Large intestine (tissue), 12 donors: ENCODE measurements at places on chromosomes 11 and 22.

- no peak for DNase-seq
Measured at GRCh38 chr11:66426314-66426713, 5.5 kb downstream of the NPAS4 start.

DNA sequence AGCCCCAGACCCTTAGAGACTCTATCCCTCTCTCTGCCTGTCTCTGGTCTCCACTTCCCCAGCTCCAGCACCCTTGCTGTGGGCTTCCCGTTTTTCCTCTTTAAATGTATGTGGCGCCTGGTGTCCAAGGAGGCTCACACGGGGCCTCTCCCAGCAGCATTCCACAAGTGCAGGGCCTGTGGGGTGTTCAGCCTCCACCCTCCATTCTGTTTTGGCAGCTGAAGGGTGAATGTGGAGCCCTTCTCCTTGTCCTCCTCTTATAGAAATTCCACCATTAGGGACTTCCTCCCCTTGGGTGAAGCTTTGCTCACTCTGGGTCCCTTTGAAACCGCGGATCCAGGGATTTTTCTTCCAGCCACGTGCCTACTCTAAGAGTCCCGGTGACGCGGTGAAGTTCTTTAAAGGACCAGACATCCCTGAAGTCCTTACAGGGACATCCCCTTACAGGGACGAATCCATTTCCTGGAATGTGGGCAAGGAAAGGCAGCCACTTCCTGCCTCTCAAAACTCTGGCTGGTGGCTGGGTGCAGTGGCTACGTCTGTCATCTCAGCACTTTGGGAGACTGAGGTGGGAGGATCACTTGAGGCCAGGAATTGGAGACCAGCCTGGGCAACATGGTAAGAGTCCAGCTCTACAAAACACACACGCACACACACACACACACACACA is 1.6 kb upstream of the TSPAN18 start:
- DNase-seq, result peak; percentile 40

DNA sequence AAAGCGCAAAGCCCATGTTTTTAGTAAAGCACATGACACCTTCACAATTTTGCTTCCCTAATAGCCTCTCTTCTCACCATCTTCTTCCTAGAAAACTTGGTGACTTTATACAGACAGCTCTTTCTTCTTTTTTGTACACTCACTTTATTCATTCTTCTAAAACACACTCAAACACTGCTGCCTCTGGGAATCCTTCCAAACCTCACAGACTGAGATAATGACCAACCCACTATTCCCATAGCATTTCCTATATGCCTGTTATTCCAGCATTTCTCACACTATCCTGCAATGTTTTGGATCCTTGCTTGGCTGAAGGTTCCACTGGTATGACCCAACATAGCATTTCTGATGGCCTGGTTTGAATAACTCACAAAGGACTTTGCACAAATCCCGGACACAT is 442.1 kb upstream of the CCDC90B start:
- no peak for DNase-seq

GRCh38 chr22:48348855-48349254 is 1478.8 kb downstream of the BRD1 start:
- no peak for DNase-seq

DNA sequence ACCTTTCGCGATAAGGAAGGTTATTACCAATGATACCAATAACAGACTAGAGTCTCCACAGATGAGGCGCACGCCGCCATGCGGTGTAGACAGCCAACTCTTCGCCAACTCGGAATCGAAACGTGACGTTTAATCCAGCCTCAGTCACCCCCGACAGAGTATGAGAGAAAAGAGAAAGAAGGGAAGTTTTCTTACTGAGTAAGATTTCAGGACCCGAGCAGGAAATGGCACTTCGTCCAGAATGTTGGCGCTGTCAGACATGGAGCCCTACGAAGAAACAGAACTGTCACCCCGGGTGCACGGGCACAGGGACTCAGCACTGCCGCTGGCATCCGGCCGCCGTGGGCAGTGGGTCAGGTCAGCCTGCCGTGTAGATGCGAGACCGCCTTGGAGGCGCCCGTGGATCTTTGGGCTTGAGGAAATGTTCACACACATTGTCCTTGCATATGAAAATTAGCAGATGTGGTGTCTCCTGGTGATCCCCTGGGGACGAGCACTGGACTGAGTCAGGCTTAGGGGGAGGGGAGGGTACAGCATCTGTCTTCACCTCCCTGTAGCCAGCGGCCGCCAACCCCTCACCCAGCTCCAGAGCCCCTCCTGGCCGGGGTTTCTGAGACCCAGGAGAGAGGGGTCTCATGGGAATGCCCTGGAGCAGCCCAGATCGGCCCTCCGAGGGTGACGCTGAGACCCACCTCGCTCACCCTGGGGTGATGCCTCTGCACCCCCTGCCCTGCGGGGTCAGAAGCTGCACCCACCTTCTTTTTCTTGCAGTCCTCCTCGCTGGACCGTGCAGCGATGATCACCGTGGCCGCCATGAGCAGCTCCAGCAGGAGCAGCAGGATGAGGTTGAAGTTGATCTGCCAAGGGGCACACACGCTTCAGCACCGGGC is 8.3 kb downstream of the MLC1 start:
- DNase-seq, result no peak

DNA sequence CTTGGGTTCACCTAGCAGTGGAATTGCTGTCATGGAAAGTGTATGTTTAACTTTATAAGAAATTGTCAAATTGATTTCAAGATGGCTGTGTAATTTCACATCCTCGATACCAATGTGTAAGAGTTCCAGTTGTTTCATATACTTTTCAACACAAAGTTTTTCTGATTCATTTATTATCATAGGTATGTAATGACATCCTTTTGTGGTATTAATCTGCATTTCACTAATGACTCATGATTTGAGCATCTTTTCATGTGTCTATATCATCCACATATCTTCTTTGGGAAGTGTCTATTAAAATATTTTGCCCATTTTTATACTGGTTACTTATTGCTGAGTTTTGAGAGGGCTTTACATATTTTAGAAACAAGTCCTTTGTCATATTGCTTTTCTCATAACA is 17.0 kb upstream of the GLYATL1B start:
- DNase-seq, result no peak

- no peak for DNase-seq
Measured at GRCh38 chr22:38602166-38602565, 32.2 kb upstream of the DMC1 start.

- DNase-seq, result no peak
Measured at GRCh38 chr11:94866231-94866822, 98.2 kb downstream of the AMOTL1 start.

GRCh38 chr11:62394825-62395538 is 23.9 kb upstream of the SCGB1A1 start:
- peak; percentile 70 for DNase-seq

- DNase-seq, result no peak
Measured at GRCh38 chr11:32312206-32312817, 123.0 kb downstream of the WT1 start.

DNA sequence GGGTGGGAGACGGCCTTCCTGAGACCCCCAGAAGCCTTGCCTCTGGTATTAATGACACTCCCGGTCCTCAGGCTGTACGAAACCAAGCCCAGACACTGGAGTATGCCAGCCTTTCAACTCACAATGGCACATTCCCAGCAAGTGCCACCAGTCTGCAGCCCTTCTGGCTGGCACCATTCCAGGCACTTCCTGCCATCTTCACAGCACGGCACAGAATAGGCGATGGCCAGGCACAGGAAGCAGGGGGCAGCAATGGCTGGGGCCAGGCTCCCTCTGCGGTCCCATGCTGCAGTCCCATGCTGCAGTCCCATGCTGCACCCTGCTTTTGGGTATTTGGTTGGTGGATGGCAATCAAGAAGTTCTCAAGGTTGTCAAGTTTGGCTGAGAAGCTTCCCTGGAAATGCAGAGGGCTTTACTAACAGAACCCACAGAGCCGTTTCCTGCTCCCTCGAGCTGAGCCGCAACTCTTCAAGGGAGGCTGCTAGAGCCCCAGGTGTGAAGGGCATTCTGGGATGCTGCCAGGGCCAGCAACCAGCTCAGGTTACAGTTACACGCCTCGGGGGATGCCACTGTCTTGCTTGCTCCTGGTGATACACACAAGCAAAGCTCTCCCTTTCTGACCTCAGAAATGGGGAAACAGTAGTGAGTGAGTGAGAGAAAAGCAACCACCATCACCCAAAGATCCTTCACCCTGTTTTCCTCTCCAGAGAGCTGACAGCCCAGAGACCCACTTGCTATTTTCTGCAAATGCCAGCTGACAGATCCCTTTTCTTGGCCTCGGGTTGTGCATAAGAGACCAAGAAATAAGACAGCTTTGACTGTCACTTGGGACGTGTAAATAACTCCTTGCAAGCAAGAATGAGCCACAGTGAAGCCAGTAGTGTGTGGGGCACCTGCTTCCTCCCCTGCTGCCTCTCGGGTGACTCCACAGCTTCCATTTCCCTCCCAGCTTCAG is 23.9 kb downstream of the LRFN4 start:
- no peak for DNase-seq

DNA sequence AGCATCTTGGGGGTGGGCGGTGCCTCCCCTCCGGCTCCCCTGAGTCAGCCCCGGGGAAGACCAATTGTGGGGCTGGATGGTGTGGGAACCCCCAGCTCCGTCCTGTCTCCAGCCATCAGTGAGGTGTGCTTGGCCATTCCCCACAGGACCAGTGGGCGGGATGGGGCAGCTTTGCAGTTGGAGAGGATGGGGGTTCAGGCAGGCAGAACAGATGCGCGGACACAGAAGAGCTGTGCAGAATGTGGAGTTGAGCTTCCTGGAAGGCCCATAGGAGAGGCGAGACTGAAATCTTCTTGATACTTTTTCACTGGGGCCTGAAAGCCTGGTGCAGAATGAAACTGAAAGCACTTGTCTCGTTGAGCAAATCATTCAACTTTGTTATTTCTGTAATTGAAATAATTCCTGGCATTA is 23.8 kb downstream of the PARVB start:
- DNase-seq, result no peak

GRCh38 chr11:104812103-104812788 is 86.0 kb downstream of the CASP12 start:
- DNase-seq, result no peak

- no peak for DNase-seq
Measured at GRCh38 chr22:35522225-35523149, 18.1 kb upstream of the RASD2 start.

GRCh38 chr11:108705061-108705460 is 40.2 kb downstream of the DDX10 start:
- DNase-seq, result no peak

GRCh38 chr11:32821517-32821916 is 8.2 kb upstream of the PRRG4 start:
- no peak for DNase-seq

DNA sequence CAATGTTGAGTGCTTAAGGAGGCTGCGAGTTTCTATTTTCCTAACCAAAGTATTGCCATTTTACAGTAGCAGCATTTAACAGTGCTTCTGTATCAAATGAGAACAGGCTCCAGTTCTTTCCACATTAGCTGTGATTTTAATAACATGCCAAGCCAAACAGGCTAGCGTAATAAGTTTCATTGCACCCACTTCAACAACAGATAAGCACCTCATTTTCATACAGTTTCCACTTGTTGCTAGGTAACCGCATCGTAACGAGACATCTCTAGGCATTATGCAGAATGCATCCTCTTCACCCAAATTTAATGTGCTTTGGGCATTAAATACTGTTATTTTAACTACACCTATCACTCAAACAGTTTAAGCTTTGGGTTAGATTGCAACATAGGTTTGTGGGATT is 79.0 kb downstream of the CADM1 start:
- DNase-seq, result no peak

DNA sequence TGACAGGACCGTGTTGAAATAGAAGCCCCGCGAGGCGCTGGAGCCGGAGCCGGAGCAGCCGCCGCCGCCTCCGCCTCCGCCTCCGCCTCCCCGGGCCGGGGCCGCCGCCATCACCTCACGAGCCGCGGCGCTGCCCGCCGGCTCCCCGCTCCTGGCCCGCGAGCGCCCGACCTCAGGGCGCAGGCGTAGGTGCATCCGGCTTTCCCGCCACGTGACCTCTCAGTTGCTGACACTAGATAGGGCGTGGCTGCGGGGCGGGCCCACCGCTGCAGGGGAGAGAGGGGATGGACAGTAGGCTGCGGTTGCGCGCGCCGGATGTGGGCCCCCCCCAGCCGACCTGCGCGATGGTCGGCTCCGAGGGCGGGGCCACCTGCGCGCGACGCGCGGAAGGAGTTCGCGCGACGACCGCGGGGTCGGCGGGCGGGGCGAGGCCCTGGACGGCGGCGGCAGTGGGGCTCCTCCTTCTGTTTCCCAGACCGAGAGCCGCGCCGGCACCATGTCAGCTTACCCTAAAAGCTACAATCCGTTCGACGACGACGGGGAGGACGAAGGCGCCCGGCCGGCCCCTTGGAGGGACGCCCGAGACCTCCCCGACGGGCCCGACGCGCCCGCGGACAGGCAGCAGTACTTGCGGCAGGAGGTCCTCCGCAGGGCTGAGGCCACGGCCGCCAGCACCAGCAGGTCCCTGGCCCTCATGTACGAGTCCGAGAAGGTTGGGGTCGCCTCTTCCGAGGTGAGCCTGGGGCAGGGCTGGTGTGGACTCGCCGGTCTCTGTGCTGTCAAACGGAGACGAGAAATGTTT is at the start of the genes PI4KA and SNAP29:
PI4KA (minus strand) TSS at position 197 of the 802 bp plus-strand sequence; CDS start at position 111, 86 bp downstream.
SNAP29 (plus strand) TSS at position 393 of the 802 bp plus-strand sequence; CDS start at position 497, 104 bp downstream.
- DNase-seq, result peak; percentile 99

- no peak for DNase-seq
Measured at GRCh38 chr22:44200855-44201550, 20.3 kb downstream of the PARVG start.

- DNase-seq, result no peak
Measured at GRCh38 chr22:17260298-17260697, 41.1 kb upstream of the ADA2 start.

GRCh38 chr11:65370659-65371049 is 11.8 kb downstream of the SLC25A45 start:
- DNase-seq, result no peak

DNA sequence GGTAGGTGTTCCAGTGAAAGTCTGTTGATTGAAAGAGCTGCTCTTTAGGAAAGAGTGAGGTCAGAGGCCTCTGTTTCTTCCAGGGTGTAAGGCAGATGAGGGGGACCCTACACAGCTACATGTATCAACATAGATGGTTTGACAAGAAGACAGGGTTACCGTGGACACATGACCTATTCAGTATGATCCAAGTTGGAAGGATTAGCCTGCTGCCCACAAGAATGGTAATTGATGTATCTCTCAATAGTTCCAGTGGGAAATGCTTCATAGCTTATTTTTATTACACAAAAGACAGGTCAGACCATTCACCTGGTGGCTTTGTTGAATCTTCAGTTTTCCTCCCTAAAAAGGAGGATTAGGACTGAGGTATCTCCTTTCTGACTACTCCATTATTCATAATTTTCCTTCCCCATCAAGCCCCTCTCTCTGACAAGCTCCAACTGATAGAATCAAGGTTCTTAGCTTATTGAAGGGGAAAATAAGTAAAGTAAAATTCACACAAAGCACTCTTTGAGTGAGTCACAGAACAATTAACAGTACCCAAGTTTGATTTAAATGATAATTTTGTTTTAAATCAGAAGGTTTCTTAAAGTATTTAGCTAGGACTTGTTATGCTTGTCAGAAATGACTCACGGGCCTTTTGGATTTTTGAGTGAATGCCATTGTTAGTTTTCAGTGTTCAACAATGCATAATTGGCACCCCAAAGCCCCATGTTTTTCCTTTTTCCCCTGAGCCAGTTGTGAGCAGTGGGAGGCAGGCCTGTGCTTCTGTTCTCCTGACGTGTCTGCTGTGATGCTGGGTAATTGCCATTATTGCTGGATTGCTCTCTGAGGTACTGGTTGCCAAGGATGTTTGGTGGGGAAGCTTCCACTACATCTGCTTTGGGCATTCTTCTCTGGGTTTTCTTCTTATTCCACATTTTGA is 373.2 kb downstream of the DDX10 start:
- DNase-seq, result no peak

GRCh38 chr22:48476577-48476976 is 1351.1 kb downstream of the BRD1 start:
- DNase-seq, result no peak

GRCh38 chr11:60952742-60953170 is 780 bp upstream of the SLC15A3 start:
- DNase-seq, result no peak

GRCh38 chr11:32400670-32401369 is 34.5 kb downstream of the WT1 start:
- no peak for DNase-seq
